ENCODE measurements at places on chromosomes 3 and 15.
A peak's percentile ranks its signal among the peaks of the same experiment; 100 is the strongest.

DNA sequence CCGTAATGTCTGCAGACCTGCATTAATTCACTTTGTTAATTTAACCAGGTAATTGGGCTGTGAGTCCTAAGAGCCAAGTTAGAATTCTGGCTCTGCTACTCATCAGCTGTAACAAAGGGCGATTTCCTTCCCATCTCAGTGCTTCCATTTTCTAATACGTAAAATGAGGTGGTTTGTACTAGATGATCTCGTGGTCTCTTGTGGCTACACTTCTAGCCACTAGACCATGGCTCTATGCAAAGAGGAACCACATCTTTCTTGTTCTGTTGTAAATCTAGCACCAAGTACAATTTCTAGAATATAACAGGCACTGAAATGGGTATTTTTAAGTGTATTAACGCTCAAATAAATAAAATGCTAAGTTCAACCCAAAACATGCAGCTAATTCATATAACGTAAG is 174.4 kb upstream of the THBS1 start:
- no peak for DNase-seq

DNA sequence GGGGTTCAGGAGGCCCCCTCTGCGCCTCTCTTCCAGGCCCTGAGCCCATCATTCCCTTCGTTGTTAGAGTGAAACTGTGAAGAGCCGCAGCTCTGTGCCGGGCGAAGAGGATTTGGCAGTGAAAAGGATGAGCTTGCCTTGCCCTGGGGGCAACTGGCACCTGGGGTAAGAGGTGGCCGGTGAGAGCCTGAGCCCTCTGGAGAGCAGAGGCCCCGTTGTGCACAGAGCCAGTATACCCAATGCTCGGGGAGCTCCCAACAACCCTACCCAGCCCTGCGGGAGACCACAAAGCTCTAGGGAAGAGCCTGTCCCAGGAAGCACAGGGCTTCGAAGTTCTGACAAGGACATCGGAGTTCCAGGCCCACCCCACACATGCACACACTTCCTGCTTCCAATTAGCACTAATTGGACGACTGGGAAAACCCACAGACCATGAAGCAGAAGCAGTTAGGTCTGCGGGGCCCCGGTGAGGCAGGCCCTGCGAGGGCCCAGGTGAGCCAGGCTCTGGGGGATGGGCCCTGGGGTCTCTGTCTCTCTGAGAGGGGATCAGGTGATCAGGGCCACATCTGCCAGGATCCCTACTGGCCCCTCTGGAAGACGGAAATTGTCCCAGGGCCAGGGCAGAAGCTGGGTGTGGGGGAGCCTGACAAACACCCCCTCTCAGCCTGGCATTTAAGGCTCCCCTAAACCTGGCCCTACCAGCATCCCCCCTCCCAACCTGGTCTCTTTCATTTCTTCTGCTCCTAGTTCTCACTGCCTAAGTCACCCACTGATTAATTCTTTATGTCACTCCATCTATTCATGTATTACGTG is 27.9 kb upstream of the SFMBT1 start:
- no peak for DNase-seq

GRCh38 chr3:62238431-62238830 is 134.9 kb downstream of the FEZF2 start:
- DNase-seq: no peak

DNA sequence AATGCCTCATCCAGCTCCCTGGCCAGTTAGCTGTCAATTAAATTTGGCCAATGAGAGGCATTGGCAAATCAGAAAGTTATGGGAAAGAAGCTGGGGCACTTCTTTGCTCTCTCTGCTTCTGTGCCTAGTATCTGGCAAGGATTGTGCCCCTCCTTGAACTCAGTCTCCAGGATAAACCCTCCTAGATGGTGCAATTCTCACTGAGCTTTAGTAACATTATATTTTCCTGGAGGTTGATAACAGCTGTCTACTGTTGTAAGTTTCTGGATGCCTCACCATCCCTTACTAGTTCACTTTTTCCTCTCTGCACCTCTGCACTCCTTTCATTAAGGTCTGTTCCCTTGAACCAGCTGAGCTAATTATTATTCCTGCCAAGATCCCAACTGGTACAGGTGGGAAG is 329.5 kb downstream of the MFSD1 start:
- no peak for DNase-seq

DNA sequence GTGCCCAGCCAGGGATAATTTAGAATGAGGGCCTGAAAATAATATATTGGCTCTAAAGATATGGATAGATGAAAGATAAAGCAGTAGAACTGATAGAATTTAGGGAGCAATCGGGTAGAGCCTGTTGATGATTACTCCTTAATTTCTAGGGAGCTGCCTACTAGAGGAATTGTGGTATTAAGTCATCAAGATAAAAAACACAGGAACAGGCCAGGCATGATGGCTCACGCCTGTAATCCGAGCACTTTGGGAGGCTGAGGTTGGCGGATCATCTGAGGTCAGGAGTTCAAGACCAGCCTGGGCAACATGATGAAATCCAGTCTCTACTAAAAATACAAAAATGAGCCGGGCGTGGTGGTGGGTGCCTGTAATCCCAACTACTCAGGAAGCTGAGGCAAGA is 130.4 kb downstream of the PCCB start:
- no peak for DNase-seq

DNA sequence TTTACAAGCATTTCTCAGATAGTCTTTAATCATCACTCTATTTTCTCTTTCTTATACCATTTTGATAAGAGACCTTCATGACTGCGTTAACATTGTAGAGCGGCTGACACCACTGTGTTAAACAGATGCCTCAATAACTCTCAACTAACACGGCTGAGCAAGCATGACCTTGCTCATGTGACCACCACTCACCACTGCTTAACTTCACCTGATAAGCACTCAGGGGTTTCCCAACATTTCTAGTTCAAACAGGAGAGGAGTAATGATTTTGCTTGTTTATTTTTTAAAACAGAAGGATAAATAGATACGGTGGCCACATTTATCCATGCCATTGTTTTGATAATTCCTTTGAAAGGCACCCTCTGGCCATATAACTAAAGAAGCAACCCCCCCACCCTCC is 37.7 kb upstream of the TMEM45A start:
- DNase-seq: peak; percentile 5

- DNase-seq: no peak
Measured at GRCh38 chr3:38574411-38575278, 74.8 kb downstream of the SCN5A start.

GRCh38 chr15:85865070-85865684 is 70.5 kb upstream of the KLHL25 start:
- peak; percentile 50 for DNase-seq

GRCh38 chr15:37122703-37123102 is 22.4 kb upstream of the MEIS2 start:
- no peak for DNase-seq

DNA sequence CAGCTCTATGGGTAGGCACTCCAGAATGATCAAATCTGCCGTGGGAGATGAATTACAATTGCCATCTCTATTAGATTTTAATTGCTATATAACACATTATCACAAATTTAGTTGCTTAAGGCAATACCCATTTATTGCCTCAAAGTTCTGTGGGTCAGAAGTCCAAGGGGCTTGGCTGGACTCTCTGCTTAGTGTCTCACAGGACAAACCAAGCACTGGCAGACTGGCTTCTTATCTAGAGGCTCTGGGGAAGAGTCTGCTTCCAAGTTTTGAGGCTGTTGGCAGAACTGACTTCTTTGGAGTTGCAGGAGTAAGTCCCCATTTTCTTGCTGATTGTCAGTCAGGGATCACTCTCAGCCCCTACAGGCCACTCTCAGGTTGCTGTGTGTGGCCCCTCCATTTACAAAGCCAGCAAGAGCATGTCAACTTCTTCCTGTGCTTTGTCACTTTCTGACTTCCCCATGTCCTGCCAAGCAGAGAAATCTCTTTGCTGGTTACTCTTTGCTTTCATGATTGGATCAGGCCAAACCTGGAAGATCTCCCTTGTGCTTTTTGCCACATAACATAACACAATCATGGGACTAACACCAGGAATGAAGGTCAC is 93.5 kb upstream of the PRICKLE2 start:
- DNase-seq: no peak

DNA sequence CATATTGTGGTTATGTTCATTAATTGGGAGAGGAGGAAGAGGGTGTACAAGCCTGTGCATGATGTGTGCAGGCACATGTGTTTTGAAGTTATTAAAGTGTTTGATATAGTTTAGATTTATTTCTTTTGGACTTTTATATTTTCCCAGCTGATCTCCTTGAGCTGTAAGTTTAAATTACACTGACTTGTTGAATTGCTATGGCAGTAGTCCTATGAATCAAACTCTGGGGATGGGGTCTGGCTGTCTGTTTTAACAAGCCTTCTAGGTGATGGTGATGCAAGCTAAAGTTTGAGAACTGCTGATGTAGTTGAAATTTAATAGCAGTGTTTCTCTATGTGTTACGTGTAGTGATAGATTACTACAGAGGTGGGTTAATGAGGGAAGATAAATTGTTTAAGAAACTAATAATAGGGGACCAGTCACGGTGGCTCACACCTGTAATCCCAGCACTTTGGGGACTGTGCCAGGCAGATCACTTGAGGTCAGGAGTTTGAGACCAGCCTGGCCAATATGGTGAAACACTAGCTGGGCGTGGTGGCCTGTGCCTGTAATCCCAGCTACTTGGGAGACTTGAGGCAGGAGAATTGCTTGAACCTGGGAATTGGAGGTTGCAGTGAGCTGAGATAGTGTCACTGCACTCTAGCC is 7.0 kb downstream of the ARIH1 start:
- no peak for DNase-seq

- DNase-seq: no peak
Measured at GRCh38 chr3:160569894-160570652, 4.7 kb upstream of the KPNA4 start.

DNA sequence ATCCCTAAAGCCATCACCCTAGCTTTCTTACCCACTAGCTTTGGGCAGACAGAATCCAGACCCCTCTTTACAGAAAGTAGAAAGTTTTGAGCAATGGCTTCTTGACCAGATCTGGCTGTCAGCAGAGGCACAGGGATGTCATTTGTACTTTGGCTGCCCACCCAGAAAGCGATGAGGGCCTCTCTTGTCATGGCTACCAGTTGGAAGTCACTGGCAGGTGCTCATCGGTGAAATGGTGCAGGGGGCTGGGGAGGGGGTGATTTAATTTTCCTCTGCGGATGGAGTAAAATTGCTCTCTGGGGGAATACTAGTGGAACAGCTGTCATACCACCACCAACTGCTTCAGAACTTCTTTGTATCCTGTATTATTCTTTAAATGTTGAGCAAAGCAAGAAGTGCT is 393.7 kb downstream of the LSAMP start:
- no peak for DNase-seq

- DNase-seq: no peak
Measured at GRCh38 chr15:67021455-67021854, 43.9 kb upstream of the SMAD3 start.

GRCh38 chr3:45488591-45488990 is 100.2 kb downstream of the LARS2 start:
- no peak for DNase-seq

GRCh38 chr3:171874879-171875278 is 31.7 kb downstream of the TMEM212 start:
- no peak for DNase-seq

DNA sequence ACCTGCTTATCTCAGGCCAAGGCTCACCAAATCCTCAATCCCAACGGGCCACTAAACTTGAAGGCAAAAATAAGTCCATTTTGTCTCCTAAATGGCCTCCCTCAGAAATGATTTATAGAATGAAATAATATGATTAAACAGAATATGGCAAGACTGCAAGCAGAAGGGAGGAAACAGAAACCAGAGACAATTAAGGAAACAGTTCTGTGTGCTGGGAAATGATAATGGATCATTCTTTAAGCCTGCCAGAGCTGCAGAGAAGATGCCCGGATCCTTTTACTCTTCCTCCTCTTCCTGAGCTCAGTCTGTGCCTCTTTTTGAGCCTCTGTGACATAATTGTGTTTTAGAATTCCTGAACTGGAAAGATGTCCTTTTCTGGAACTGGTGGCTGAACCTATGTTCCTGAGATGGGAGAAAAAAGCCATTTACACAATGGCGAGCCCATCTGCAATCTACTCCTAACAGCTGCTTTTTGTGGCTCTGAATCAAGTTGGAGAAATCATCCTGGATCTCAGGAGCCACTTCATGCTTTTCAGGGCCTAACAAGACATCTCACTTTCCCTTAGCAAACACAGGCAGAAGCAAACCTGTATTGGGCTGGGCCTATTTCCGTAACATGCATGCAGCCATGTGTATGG is 2.8 kb upstream of the ABHD2 start:
- DNase-seq: no peak

GRCh38 chr15:74431645-74432044 is 2.1 kb downstream of the SEMA7A start:
- no peak for DNase-seq

GRCh38 chr15:54347082-54347827 is 369.0 kb downstream of the UNC13C start:
- DNase-seq: no peak

DNA sequence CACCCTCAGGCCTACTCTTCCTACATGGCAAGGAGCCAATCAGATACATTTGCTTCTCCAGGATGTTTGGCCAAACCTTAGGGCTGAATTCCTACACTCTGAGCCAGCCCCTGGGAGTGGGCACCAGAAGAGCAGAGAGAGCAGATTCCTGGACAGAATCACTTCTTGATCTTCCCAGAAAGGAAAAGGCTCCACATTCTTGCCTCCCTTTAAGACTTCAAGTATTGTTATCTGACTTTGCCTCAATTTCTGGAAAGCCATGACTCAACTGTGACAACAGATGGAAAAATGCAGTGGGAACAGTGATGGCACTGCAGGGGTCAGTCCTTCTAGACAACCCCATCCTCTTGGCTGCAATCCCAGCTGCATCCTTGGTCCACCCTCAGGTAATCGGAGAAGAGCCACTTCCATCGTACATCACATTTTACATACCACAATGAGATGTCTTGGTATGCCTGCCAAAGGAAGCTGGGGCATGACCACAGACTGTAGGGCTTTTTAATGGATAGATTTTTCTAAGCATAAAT is 21.0 kb downstream of the SLCO2A1 start:
- no peak for DNase-seq

- DNase-seq: no peak
Measured at GRCh38 chr3:115784739-115785536, 161.6 kb downstream of the GAP43 start.

Measured in Caco-2 (cell line).